ENCODE measurements at places on chromosomes 16 and 17.

DNA sequence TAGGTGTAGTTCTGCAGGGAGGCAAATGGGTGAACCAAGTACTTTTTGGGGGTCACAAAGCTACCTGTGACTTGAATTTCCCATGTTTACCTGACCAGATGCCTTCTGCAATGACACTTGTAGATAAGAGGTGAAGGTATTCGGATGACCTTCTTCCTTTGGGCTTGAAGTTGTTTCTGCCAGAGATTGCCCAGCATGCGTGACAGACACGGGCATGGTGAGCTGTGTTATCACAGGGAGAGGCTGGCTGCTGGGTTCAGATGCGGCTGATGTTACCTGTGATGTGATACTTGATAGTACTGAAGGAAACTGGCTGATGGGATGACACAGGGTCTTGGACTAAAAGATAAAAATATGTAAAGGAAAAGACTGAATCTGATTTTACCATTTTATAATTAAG lies 14.1 kb downstream of the PKD1L3 start:
- H3K27ac ChIP-seq: no peak overlapping the region
- H3K4me1 ChIP-seq: no peaks in the 10 kb centered on the region
- H3K27me3 ChIP-seq: peaks cover 14% of the 10 kb centered on the region
- H3K4me3 ChIP-seq: no peak overlapping the region
- DNase-seq: no peak

DNA sequence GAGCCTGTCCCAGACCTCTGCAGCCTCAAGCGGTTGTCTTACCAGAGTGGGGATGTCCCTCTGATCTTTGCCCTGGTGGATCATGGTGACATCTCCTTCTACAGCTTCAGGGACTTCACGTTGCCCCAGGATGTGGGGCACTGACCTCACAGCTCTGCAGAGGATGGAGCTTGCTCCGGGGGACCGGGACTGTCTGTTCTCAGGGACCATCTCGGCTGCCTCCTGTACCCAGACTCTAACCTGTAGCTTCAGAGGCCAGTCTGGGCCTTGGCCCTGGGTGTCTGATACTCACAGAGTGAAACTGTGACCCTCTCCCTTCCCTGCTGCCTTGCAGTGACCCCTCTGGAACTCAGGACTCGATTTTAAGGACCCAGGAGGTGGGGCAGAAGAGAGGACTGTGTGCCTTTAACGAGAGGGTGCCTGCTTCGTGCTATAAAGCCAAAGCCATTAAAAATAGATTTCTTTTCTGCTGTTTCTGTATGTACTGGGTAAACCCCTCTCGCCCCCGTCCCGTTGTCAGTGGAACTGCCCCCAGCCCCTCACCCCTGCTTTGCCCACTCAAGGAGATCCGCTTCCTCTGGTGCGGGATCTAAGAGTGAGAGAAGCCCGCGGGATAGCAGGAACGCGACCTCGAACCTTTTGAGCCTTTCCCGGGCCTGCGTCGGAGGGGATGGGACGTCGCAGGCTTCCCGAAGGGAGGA lies 1.1 kb upstream of the LLGL2 start:
- no peak for DNase-seq
- H3K27me3 ChIP-seq: peaks cover 7% of the 10 kb centered on the region
- peaks cover 12% of the 10 kb centered on the region for H3K4me1 ChIP-seq
- peaks cover 10% of the 10 kb centered on the region for H3K36me3 ChIP-seq
- peak overlapping the region; percentile 34 for H3K4me3 ChIP-seq

DNA sequence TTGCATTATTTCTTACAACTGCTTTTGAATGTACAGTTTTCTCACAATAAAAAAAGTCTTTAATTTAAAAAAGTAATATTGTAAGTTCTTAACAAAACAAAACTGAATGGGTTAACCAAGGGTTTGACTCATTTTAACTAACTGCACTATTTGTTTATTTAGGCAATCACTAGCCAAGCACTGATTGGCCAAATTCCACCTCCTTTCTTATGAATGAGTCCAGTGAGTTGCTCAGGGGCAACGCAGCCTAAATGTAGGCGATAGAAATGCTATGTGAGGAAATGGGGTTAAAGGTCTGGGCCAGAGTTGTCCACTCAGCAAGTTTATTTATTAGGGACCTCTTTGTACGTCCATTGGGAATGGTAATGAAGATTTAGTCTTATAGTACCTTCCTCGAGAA lies 89.6 kb upstream of the MAF start:
- H3K36me3 ChIP-seq: no peaks in the 10 kb centered on the region

DNA sequence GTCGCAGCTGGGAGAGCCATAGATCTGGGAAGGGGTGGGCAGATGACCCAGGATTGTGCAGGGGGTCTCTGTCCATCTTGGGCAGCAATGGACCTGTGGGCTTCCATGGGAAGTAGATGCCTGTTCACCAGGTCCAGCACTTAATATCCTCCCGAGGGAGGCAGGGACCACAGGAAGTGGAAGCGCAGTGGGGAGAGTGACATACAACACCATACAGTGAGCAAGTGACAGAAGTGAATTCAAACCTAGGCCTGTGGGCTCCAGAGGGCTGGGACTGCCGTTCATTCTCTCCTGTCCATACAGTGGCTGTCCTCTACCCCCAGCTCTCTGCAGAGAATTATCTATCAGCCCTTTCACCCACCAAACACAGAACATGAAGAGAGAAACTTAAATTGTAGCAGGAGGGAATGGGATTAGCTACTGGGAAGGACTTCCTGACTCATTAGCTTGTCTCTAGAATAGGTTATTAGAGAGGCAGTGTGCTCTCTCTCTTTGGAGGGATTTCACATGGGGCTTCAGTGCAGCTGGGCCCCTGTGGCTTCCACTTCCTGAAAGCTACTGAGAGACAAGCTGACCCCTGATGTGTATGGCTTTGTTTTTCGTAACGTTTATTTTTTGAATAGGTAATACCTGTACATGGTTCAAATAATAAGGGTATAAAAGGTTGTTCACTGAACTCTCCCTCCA lies 13.1 kb upstream of the SEZ6 start:
- H3K4me3 ChIP-seq: no peak overlapping the region
- H3K27ac ChIP-seq: no peak overlapping the region
- no peak for DNase-seq
- H3K4me1 ChIP-seq: peaks cover 5% of the 10 kb centered on the region

DNA sequence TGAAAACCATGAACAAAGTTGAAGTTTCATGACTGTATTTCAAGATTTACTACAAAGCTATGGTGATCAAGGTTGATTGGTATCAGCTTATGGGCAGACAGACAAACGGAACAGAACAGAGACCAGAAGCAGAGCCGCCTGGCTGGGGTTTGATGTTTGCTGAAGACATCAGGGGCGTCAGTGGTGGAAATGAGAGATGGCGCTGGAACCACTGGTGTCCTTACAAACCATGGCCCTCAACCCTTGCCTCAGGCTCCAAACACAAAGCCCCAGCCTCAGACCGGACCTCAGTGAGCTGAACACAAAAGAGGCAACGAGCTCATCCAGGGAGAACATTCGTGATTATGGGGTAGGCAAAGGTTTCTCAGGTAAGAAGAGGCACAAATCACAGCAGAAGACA lies 113.0 kb upstream of the METRNL start:
- no peak for DNase-seq
- no peak overlapping the region for H3K27ac ChIP-seq
- peaks cover 3% of the 10 kb centered on the region for H3K36me3 ChIP-seq
- no peaks in the 10 kb centered on the region for H3K27me3 ChIP-seq

DNA sequence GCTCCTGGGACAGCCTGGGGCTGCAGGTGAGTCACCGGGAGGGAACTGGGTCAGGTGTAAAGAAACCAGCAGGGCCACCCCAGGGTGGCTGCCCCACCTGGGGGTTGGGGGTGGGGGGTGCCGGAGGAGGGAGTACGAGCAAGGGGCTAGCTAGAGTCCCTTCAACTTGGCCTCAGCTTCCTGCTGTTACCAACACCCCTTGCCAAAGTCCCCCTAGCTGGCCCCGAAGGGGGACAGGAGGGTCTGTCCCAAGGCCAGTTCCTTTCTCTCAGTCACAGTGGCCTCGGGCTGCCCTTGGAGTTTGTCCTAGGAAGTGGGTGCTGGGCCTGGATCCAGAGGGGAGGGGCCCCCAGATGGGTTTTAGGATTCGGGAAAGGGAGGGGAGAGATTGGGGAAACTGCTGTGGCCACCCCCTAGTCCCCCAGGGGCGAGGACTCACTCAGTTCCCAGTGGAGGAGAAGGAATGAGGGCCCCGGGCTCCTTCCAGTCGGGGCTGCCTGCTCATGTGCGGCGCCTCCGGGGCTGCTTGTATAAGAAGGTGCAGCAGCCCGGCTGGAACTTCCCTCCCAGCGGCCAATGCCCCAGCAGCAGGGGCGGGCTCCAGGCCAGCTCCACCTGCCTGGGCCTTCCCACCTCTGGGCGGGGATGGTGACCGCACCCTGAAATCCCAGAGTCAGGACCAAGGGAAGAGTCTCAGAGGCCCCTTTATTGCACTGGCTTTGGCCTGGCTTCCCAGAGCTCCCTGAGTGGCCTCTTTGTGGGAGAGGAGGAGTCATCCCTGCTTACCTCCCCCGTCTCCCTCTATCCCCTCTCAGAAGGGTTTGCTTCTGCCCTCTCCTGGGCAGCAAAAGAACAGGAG lies 7.3 kb downstream of the ARHGAP27 start:
- peaks cover 6% of the 10 kb centered on the region for H3K27me3 ChIP-seq
- H3K27ac ChIP-seq: no peak overlapping the region
- H3K4me3 ChIP-seq: no peak overlapping the region
- DNase-seq: no peak
- H3K36me3 ChIP-seq: no peaks in the 10 kb centered on the region

GRCh38 chr16:85567101-85567866 lies 45.8 kb upstream of the GSE1 start:
- H3K27me3 ChIP-seq: no peaks in the 10 kb centered on the region
- peak overlapping the region; percentile 4 for H3K4me3 ChIP-seq
- no peak overlapping the region for H3K27ac ChIP-seq
- H3K4me1 ChIP-seq: peaks cover 83% of the 10 kb centered on the region
- DNase-seq: no peak
- H3K36me3 ChIP-seq: peaks cover 2% of the 10 kb centered on the region

DNA sequence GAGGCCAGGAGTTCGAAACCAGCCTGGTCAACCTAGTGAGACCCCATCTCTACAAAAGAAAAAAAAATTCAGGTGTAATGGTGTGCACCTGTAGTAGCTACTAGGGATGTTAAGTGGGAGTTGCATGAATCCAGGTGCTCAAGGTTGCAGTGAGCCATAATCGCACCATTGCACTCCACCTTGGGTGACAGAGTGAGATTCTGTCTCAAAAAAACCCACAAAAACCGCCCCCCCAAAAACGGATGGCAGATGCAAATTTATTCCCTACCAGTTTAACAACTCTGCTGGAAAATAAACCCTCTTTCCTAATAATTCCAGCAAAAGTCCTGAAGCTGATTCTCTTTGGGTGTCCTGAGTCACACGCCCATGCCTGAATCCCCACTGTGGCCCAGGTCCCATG lies 140.3 kb downstream of the PRKCB start:
- H3K4me3 ChIP-seq: no peak overlapping the region
- no peak for DNase-seq
- H3K36me3 ChIP-seq: peaks cover 11% of the 10 kb centered on the region
- H3K27ac ChIP-seq: peak overlapping the region; percentile 45
- no peaks in the 10 kb centered on the region for H3K27me3 ChIP-seq

DNA sequence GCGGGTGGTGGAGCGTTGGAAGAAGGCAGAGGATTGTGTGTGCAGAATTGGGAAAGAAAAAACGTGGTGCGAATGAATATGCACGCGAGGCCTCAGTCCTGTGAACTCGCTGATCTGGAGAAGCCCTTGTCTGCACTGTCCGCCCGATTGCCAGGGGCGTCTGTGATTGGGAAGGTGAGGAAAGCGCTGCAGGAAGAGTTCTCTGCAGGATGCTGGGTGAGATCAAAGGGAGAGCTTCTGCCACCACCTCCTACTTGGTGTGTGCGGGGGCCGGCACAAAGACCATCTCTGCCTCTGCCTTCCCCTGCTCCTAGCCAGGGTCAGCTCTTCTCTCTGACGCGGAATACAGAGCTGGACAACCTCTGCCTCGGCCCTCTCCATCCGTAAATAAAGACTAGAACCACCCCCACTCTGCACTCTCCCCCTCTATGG lies 841 bp upstream of the RAB5C start:
- no peak overlapping the region for H3K27ac ChIP-seq
- H3K27me3 ChIP-seq: no peaks in the 10 kb centered on the region
- H3K4me3 ChIP-seq: peak overlapping the region; percentile 95
- peaks cover 28% of the 10 kb centered on the region for H3K4me1 ChIP-seq
- DNase-seq: no peak
- no peaks in the 10 kb centered on the region for H3K36me3 ChIP-seq

DNA sequence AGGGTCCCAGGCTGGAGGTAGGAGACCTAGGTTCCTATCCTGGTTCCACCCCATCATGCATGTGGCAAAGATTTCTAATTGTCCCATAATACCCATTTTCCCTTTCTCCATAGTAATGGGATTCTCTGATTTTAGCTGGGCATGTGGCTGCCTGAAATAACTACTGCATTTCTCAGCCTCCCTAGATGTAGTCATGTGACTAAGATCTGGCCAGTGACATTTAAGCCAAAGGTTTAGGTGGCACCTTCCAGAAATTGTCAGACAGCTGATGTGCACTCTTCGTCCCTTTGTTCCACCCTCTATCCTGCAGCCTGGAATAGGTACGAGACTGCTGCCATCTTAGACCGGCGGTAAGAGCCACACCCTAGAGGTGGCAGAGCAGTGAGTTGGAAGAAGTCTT lies 8.2 kb downstream of the NXPH3 start:
- no peaks in the 10 kb centered on the region for H3K36me3 ChIP-seq
- no peak for DNase-seq
- no peaks in the 10 kb centered on the region for H3K4me1 ChIP-seq

DNA sequence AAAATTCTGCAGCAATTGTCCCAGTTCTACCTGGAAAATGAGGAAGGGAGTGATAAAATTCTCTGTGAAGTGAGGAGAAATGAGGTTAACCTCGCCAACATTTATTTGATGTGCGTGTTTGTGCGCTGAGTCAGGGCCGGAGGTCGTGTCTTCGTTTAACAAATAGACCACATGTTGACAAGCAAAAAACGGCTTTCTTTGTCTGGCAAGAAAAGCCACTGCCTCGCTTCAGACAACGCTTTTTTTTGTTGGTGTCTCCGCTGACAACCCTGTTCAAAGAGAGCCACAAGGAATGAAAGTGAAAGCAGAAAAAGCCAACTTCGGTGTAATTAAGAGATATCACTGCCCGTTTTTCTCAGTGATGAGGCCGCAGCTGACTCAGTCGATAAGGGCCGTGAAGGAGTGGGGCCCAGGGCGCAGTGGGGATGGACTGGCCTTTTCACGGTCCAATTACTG lies 510.6 kb downstream of the CDH13 start:
- H3K36me3 ChIP-seq: peaks cover 1% of the 10 kb centered on the region
- H3K4me1 ChIP-seq: peaks cover 6% of the 10 kb centered on the region
- H3K27me3 ChIP-seq: no peaks in the 10 kb centered on the region
- no peak for DNase-seq

GRCh38 chr16:7887316-7887715 lies 554.7 kb downstream of the RBFOX1 start:
- DNase-seq: no peak
- H3K36me3 ChIP-seq: no peaks in the 10 kb centered on the region
- H3K4me1 ChIP-seq: no peaks in the 10 kb centered on the region
- H3K27ac ChIP-seq: no peak overlapping the region
- H3K4me3 ChIP-seq: no peak overlapping the region
- no peaks in the 10 kb centered on the region for H3K27me3 ChIP-seq

Data from activated naive CD8-positive, alpha-beta T cell treated with anti-CD3 and anti-CD28 coated beads, Interleukin-2, amount 50 U/mL, for 24 hours (primary cell).